ENCODE measurements at places on chromosomes 2 and 18.

DNA sequence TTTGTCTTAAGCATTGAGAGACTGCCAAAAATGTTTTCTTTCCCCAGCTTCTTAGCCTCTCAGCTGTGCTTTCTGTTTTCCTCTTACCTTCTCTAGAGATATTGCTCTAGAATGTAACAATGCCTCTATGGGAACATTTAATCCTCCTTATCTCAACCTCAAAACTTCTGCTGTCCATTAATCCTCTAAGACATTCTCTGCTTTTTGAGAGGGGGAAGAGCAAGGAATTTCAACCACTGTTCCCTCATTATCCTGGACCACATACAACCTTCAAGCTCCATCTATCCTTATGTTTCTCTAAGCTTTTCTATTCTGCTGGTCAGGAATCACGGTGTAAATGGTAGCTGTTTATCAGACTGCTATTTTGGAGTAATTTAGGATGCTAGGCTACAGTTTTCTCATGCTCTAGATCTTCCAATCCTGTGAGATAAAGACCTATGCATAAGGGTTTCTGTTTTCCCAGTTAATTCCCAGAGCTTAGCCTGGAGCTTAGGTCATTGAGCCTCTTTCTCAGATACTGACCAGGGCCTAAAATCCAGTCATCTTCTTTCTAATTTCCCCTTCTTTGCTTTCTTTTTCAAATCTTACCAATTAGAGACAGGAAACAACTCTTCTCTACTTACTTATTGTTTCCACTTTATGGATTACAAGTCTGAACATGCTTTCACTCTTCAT lies 282.0 kb downstream of the CALCRL start:
- no peak for DNase-seq

DNA sequence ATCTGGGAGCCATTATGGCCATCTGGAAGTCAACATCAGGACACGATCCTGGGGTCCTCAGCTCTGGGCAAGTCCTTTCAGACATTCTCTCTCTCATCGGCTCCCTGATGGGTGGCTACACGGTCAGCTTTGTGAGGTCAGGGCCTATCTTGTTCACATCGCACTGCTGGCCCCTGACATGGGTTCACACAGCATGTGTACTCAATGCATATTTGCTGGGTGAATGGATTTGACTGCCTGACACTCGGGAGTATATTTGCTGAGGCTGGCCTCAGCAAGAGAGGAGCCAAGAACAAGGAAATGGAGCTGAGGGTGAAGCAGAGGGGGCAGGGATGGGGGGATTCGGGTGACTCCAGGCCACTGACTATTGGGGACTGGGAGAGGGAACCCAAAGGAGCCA lies 50.5 kb downstream of the SLC4A5 start:
- DNase-seq = no peak

DNA sequence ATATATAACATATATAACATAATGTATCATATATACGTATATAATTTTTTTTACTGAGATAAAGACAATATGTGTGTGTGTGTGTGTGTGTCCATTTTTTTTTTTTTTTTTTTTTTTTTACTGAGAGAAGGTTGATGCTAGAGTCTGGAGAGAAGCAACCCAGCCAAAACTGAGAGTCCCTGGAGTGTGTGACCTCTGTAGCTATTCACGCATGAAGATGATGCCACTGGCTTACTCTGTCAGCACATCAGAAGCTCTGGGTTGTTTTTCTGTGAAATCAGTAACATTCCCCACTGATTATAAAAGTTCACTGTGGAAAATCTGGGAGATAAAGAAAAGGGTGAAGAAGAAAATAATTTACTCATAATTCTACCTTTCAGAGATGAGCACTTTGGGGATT lies 27.2 kb downstream of the CCDC195 start:
- DNase-seq = no peak

DNA sequence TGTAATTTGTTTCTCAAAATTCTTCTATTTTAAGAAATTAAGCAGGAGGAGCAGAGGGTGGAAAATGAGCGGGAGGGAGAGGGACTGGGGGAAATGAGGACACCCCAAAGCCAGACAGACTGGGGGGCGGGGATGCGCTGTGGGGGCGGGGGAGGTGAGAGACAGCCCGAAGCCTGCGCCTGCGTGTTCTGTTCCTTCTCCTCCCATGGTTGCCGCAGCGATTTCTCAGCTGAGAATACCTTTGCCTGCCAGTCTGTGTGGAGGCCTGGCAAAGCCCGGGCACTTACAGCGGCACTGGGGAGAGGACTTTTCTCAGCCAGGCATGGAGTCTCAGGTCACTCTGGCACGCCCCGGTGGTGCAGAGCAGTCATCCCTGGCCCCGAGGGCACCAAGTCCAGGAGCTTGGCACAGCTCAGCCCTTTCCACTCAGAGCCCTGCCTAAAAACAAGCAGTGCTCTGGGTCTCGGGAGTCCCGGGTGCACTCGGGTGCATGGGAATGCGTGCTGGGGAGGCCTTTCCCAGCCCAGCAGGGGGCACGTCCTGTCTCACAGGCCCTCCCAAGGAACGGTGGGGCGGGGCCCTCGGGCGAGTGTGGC lies 289.3 kb upstream of the HS6ST1 start:
- no peak for DNase-seq

- no peak for DNase-seq
Observed at GRCh38 chr2:64238799-64239198, 94.6 kb upstream of the PELI1 start.

Measured in prostate gland (tissue), 2 donors.